RPMI7951 (cell line): ENCODE measurements at places on chromosomes 16 and 17.

DNA sequence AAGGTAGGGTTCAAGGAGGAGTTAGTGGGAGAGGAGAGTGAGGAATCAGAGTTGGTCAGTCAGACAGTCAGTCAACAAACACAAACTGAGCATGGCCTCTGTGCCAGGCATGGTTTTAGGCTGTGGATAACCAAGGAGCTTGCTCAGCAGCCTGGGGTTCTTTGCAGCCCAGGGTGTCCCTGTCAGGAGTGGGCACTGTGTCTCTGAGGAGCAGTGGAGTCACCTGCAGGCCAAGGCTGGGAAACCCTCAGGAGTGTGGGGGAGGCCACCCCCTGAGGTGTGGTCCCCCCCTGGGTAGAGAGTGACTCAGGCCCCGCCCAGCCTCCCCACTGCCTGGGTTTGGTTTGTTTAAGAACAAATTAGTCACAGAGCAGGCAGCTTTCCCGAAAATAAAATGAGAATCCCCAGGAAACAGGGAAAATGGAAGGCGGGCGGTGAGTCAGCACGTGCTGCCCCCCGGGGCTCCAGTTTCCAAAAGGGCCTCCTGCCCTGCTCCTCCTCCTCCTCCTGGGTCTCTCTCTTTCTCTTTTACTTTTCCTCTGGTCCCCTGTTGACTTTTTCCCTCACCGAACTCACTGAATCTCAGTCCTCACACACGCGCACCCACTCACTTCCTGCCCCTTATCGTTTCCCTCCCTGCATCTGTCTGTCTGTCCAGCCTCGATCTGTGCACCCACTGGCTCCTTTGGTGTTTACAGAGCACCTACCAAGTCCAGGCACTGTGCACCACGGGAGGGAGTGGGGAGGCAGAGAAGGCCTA is 44.3 kb downstream of the SOCS3 start:
- peak; percentile 95 for DNase-seq

GRCh38 chr16:86563469-86564345 is 2.9 kb upstream of the FOXC2 start:
- DNase-seq, result peak; percentile 81

- DNase-seq, result no peak
Observed at GRCh38 chr16:10756574-10756973, 12.9 kb downstream of the NUBP1 start.

DNA sequence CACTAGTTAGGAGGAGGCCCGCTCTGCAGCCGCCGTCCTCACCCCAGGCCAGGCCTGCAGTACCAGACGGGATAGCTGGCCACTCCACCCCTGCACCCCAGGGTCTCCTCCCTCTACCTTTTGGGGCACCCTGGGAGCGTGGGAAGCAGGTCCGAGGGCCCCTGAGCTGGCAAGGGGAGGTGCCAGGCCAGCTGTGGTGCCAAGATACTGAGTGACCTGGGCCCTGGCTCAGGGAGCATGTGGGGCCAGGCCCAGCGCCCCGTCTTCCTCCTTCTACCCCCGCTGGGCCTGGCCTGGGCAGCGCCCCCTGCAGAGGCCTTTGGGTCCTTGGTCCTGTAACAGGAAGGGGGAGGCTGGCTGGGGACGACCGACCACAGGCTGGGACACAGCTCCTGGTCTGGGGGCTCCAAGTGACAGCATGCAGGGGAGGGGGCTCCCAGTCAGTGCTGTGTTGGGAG is 13.0 kb downstream of the PAM16 start:
- DNase-seq, result no peak

DNA sequence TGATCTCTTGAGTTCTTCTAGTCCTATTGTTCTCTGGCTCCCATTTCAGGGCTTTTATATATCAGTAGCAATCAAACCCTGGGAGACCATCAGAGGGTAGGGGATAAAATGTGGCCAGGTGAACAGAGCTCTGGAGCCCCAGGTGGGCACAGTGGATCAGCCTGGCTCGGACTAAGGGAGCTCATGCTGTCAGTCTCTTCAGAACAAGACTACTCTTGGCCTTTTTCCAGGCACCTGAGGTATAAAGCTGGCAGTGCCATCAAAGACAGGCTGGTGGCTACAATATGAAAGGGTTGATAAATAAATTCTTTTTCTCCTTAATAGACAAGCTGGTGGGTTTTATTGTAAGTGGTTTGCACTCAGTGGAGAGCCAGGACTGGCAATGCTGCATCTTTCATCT is 160.0 kb upstream of the CCL2 start:
- DNase-seq, result no peak

DNA sequence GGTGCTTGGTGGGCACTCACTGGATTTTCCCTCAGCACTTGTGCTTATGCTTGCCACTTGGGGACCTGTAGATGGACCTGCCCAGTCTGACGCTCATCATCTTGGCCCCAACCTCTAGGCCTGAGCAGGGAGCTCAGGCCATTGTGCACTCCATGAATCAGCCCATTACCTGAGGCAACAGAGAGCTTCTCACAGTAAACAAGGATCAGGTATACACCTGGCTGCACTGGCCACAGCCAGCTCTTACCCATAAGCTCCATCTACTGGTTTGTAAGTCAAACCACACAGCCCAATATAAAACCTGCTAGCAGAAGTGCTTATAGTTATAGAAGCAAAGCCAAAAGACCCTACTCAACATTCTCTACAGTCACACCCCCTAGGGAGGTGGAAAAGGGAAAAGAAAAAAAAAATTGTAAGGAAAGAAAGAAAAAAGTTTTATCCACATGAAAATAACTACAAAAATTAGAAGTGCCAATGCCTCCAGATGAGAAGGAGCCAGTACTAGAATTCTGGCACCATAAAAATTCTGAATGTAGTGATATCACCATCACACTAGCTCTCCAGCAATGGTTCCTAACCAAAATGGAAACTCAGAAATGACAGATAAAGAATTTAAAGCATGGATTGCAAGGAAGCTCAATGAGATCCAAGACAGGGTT is 87.8 kb upstream of the CDH5 start:
- DNase-seq, result no peak

GRCh38 chr17:75736173-75736835 is 15.0 kb downstream of the ITGB4 start:
- no peak for DNase-seq

DNA sequence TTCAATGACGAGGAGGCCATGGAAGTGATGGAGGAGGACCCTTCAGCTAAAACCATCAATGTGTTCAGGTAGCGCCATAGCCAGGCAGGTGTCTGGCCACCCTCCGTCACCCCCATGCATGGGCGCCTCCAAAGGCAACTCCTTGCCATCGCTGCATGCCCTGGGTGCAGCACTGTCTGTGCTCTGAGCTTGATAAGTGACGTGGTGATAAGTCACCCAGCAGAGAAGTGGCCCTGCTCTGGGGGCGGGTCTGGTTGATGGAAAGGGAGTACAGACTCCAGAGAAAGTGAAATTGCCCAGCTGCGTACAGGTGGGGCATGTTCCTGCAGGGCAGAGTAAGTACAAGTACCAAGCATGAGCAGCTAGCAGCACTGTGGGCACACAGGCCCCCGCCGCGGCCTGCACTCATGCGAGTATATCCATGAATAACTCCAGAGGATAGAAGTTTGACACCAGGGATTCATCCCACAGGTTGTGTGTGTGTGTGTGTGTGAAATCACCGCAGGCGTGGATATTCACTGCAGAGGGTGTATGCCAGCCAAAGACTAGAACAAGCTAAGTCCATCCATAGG is 13.1 kb downstream of the DNAI2 start:
- DNase-seq, result no peak

- DNase-seq, result peak; percentile 85
Observed at GRCh38 chr16:67393111-67393787, at the start of gene TPPP3. Gene TPPP3, minus strand, starts transcription at chr16:67393498. Its CDS starts 2,387 bp downstream, at chr16:67391111.

GRCh38 chr17:13995856-13996271 is 73.4 kb upstream of the COX10 start:
- no peak for DNase-seq

GRCh38 chr17:4999430-5000093 is 1.8 kb downstream of the KIF1C start:
- no peak for DNase-seq

- DNase-seq, result no peak
Observed at GRCh38 chr16:46976550-46976949, 3.1 kb upstream of the DNAJA2 start.

DNA sequence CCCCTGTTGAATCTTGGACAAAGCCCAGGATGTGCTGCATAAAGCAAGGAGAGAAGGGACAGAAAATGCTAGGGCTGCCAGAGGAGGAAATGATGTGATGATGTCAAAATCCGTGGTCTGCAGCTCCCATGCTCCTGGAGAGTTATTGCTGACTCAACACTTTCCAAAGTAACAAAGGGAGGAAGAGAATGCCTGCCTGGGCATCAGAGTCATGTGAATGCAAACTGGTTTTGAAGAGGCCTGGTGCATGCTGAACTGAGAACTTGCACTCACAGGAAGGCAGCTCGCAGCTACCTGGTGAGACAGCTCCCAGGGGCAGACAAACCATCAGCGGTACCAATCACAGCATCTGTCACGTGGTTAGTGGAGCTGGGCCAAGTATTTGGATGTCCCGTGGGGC is 2.8 kb downstream of the MARVELD3 start:
- DNase-seq, result no peak

- peak; percentile 62 for DNase-seq
Observed at GRCh38 chr17:61218438-61218837, 181.2 kb upstream of the TBX2 start.

GRCh38 chr17:30905742-30906100 is 317 bp downstream of the TEFM start:
- no peak for DNase-seq

DNA sequence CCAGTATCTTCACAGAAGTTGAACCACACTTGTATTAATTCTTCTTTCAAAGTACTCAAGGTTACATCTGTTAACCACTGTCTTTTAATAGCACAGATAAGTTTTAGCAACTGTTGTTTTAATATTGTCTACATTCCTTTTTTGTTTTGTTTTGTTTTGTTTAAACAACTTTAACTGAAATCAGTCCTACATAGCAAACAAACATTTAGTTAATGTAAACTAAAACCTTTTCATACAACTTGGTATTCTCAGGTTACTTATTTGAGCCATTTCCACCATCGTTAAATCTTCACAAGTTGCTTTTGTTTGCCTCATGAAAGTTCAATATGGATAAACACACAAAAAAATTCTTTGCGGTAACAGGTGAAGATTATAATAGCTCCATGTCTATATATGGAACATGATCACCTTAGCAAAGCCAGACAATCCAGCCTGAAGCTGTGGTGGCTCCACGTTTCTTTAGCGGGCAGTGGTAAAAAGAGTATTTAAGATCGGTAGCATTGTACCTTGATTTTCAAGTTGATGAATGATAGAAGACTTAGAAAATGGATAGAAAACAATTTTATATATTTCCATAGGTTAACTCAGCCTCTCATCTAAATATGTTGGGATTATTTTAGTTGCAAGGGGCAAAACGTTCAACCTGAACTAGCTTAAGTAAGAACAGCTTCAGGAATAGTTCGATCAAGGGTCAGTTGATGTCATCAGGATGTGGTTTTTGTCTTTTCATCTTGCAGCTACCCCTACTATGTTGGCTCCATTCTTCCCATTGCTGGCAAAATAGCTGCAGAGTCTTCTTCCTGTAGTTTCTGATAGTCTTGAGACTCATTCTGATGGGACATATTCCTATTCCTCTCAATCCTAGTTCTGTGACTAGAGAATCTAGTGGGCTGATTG is 182.8 kb downstream of the FTO start:
- DNase-seq, result no peak

GRCh38 chr17:2390199-2390836 is 10.5 kb downstream of the MNT start:
- no peak for DNase-seq

- DNase-seq, result no peak
Observed at GRCh38 chr17:29565643-29566472, 979 bp downstream of the ABHD15 start.

GRCh38 chr16:426906-427249 is 1.4 kb downstream of the RAB11FIP3 start:
- no peak for DNase-seq

DNA sequence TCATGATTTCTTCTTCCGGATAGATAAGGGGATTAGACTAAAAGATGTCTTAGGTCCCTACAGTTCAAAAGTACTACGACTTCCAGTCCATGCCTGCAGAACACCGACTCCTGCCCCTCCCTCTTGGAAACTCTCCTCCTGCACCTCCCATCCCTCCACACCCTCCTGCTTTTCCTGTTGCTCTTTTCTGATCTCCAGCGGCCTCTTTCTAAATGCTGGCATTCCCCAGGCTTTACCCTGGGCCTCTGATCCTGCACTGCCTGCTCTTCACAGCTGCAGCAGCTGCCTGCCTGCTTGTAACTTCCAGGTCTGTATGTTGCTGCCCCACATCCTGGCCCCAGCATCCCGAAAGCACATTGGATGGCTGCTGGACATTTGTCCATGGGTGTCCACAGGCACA is 154.2 kb downstream of the KCNJ12 start:
- no peak for DNase-seq

DNA sequence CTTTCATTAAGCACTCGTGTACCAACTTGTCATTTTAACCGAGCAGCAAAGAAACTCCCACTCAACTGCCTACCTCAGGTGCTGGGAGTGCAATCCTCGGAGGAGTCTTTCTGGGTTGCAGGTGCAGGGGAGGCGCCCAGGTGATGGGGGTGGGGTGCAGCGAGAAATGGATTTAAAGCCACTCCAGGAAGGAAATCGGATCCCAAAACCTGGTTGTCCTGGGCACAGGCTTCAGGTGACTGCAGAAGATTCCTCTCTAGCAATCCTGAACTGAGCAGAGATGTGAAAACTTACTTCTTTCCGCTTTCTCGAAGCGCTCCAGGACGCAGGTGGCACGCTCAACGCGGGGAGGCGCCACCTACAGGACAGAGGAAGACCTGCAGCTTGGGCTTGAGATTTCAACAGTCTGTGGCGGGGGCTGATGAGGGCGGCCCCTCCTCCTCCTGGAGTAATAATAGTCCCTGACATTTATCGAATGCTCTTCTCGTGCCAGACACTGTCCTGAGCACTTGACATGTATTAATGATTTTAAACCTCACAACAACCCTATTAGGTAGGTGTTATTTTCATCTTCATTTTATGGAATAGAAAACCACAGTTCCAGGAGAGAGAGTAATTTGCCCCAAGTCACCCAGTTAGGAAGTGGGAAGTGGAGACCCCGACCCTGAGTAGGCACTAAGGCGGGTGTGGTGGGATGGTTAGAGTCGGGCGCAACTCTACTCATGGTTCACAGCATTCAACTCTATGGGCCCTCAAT is 27.2 kb upstream of the SKAP1 start:
- DNase-seq, result peak; percentile 46

DNA sequence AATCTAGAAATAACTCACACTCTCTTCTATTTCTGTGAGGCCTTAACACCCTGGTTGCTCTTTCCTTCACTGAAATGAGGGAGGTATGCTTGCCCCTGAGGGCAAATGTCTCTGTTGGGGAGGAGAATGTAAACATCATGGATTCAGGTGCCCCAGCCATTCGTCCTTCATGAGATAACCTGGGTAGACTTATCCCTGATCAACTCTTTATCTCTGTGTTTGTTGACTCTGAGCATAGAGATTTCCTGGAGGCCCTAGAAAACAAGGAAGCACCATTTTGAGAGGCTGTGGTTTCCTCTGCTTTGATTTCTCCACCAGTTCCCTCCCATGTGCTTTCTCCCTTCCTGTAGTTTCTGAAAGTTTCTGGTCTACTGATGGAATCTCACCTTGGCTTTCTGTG is 77.3 kb downstream of the PHKB start:
- no peak for DNase-seq

GRCh38 chr17:77274096-77274845 is 133.5 kb downstream of the SEC14L1 start:
- peak; percentile 11 for DNase-seq

- no peak for DNase-seq
Observed at GRCh38 chr17:42474276-42474675, 15.6 kb downstream of the ATP6V0A1 start.
